Fibroblast of skin of right biceps (primary cell): ENCODE measurements at places on chromosomes 5 and 9.

GRCh38 chr5:79936002-79936645, 54.9 kb downstream of the MTX3 start:
- peak; percentile 30 for DNase-seq

- peak; percentile 59 for DNase-seq
Observed at GRCh38 chr5:39717176-39717897, 292.6 kb upstream of the DAB2 start.

DNA sequence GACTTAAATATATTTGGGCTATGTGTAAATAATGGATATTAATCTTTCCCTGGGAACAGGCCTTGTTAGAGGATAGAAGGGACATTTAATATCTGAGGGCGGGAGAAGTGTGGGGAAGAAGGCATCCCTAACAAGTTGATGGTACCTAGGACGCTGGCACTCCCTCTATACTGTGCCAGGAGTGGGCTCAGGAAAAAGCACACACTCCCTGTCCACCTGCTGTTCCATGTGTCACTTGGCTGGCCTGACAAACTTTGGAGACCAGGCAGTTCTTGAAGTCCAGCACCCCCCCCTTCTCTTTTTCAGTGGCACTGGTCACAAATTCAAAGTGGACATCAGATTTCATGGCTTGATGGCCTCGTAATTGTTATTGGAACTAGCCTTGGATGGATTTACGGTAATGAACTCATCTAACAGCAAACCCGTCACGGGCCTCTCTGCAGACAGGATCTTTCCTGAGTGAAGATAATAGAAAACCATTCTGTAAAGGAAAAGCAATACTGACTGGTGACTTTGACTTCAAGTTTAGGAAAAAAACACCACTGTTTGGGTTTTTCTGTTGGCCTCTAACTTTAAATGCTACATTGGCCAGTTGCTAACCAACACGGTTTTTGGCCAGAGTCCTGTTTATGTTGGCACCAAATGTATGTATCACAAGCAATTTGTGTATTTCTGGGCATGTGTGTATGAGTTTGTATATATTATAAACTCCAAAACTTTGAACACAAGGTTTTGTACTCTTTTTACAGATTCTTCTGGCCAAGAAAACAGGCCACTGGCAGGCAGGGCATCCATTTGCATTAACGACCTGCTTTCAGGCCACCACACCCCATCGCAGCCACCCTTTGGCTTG, 552.6 kb downstream of the CCDC171 start:
- DNase-seq: no peak

DNA sequence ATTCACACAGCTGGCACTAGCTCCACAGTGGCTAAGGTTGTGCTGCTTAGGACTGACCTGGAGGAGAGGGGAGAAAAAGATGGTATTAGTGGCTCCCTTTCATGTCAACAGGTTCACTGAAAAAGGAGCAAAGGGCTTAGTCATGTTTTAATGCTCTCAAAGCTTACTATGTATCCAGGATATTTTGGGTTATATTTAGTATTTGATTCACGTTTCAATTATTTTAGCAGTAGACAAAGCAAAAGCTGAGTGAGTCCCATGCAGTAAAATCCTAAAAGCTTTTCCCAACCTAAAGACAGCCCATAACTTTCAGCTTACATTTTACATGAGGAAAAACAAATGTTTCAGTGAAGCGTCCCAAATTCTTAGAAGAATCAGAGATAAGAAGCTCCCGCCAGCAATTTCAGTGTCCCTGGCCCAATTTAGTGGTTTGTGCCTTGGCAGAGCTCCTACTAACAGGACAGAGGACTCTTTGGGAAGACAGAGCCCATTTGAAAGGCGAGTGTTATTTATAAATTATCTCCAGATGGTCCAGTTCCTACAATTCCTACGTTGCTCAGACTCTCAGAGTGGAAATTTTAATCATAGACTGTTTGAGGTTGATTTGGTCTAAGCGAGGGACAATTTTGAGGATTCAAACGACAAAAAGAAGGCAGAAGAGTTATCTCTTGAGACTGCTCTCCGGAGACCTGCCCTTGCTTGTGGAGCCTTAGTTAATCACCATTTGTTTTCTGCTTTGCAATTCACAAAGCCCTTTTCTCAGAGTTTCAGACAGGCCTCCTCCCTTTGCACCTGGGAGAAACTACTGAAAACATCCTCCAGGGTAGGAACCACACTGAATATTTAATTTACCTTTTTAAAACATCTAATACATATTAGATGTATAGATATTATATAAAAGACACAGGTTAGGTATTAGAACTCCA, 225.0 kb upstream of the ANKRD55 start:
- peak; percentile 85 for DNase-seq

DNA sequence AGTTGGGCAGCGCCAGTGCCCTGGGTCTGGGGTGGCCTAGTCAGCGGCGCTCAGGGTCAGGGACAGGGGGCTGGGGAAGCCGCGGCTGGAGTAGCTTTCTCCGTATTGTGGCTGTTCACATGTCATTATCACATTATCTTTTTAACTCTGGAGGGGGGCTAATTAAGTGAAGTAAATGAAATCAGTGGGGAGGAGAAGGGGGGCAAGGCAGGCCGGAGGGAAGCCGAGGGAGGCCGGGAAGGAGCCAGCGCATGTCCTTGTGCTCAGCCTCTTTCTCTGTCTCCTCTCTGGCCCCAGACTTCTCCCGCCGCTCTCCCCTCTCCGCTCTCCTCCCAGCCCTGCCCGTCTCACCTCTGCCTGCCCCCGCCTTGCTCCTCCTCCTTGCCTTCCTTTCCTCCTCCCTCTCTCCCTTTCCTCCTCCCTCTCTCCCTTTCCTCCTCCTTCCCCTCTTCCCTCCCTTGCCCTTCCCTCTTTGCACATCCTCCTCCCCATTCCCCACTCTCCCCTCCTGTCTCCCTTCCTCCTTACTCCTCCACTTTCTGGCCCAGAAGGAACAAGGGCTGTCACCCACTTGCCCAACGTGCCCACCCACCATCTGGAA, 38.7 kb downstream of the ASS1 start:
- no peak for DNase-seq

GRCh38 chr5:105506692-105507277, 1944.2 kb upstream of the NUDT12 start:
- peak; percentile 28 for DNase-seq

- DNase-seq: peak; percentile 12
Observed at GRCh38 chr5:61000887-61001286, 55.9 kb downstream of the NDUFAF2 start.

DNA sequence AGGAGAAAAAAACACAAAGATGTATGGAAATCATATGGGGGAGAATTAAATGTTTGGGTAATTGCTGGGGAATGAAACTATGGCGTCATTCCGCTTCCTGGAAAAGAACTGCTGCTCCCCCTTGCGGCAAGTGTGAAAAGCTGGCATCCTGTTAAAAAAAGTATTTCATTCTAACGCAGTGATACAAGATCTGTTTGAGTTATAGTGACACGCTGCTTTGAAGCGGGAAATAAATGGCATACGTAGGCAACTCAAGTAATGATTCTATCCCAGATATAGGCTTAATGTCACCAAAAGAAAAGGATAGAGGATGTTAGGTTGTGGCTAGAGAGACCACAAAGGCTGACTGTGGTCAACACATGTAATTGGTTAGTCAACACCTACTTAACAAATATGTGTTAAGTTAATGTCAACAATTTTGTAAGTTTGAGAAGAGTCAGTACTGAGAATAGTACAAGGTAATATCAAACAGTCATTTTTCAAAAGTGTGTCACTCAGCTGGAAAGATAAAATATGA, 70.2 kb upstream of the ALDH1A1 start:
- DNase-seq: peak; percentile 67

GRCh38 chr9:69058101-69058500, 22.5 kb downstream of the FXN start:
- no peak for DNase-seq

DNA sequence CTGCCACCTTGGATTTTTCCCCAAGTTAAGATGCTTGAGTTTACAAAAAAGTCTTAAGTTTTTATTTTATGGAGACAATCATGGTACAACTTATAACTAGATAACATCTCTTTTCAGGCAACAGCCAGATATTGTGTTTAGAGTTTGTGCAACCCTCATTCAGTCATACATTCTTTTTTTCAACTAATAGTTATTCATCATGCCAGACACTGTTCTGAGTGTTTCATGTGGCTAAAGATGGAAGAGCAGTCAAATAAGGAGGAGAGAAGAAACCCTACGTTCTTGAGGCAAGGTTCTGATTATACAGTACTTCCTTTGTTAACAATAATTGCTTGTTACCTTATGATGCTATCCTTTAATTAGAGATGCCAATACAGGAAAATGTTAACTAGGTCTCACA, 42.1 kb upstream of the ZNF462 start:
- no peak for DNase-seq

DNA sequence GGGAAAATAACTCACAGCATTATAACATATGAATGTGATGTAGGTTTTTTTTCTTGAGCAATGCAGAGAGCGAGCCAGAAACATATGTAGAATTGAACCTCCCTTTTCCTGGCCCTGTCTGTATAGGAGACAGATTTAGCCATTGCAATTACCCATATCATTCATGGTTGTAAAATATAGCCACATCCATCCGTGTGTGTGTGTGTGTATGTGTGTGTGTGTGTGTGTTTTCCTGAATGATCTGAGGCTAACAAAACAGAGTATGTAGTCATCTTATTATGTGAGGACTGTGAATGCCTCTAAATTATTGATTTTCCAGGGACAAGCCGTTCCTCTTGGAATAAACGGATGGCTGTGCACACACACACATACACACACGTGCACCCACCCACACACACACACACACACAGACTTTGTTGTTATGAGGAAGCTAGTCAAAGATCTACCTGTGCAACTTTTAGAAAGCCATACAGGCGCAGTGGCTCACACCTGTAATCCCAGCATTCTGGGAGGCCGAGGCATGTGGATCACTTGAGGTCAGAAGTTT, 11.7 kb upstream of the DENND1A start:
- DNase-seq: no peak

DNA sequence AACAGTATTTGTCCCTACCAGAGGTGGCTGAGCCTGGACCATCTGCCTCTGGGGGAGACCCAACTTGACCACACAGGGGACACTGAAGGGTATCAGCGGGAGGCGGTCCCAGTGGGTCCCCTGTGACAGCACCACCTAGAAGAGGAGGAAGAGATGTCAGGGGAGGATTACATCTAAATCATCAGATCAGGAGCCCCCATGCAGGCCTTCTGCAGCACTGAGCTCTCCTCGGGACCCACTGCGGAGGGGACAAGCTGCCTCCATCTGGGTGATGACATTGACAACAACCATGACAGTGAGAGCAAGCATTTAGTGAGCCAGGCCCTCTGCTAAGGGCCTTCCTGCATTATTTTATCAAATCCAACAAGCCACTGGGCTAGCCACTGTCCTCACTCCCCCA, 12.3 kb downstream of the ORM2 start:
- DNase-seq: no peak

GRCh38 chr5:135308245-135308644, 90.8 kb downstream of the MACROH2A1 start:
- peak; percentile 49 for DNase-seq

DNA sequence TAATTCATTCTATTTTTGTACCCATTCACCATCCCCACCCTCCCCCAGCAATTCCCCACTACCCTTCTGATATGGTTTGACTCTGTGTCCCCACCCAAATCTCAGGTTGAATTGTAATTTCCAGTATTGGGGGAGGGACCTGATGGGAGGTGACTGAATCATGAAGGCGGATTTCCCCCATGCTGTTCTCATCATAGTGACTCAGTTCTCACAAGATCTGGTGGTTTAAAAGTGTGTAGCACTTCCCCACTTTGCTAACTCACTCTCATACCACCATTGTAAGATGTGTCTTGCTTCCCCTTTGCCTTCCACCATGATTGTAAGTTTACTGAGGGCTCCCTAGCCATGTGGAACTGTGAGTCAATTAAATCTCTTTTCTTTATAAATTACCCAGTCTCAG, 25.9 kb upstream of the TESK1 start:
- no peak for DNase-seq

DNA sequence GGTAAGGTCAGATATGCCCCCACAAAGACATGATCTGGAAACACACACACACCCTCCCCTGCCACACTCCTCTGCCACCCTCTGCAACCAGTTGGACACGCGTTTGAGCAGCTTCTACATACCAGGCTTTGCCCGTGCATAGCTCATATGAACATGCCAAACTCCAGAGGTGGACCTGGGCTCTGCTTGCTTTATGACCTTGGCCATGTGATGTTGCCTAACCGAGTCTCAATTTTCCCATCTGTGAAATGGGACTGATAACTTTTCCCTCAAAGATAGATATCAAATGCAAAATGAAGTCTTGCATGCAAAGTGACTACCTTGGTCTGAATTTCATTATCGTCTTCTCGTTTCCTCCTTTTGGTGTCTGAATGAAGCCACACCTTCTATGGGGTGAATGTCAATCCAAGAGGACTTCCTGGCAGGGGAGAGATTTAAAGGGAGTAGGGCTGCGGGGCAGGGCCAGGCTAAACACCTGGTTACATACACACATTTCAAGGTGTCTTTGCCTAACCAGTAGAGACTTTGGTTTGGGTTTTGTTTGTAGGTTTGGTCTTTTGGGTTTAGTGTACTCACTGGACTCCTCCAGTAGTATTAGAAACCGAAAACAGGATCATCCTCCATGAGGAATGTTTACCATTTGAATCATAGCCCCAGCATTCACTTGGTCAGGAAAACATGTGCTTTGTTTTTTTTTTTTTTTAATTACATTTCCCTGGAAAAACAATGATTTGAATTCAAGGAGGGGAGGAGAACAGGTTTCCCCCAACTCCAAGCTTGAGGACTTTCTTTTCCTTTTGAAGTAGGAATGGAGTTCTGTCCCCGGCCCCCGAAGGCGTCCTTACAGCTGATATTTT, 63.2 kb downstream of the COL27A1 start:
- peak; percentile 30 for DNase-seq

- peak; percentile 8 for DNase-seq
Observed at GRCh38 chr5:83025690-83026478, 51.3 kb downstream of the TMEM167A start.

- no peak for DNase-seq
Observed at GRCh38 chr9:127086771-127087170, 35.7 kb downstream of the ANGPTL2 start.

- peak; percentile 70 for DNase-seq
Observed at GRCh38 chr5:52690236-52690768, 97.4 kb upstream of the ITGA1 start.
